NCI-H1417 treated with DMSO at 0.1 percent for 48 hours (cell line): ENCODE measurements at places on chromosomes 2 and 18.

- DNase-seq, result no peak
Observed at GRCh38 chr2:170341684-170342623, 164.0 kb downstream of the MYO3B start.

GRCh38 chr18:27017901-27018500 lies 152.5 kb upstream of the AQP4 start:
- no peak for DNase-seq

DNA sequence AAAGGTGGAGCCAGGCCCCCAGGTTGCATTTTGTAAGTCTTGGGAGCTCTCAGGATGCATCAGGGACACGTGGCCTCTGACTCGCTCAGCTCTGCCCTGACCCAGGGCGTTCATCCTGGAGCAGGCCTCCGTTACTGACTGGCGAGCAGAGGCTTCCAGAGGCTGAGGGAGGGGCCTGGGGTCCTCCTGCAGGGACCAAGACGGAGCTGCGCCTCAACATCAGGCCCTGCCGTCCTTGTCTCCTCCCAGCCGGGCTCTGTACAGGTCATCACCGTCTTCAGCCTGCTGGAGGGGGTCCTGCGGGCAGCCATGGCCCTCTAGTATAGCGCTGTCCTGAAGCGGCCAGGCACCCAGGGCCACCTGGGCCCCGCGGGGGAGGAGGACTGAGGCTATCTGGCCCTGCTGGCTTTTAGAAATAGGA lies 10.2 kb upstream of the ALPP start:
- DNase-seq, result no peak

DNA sequence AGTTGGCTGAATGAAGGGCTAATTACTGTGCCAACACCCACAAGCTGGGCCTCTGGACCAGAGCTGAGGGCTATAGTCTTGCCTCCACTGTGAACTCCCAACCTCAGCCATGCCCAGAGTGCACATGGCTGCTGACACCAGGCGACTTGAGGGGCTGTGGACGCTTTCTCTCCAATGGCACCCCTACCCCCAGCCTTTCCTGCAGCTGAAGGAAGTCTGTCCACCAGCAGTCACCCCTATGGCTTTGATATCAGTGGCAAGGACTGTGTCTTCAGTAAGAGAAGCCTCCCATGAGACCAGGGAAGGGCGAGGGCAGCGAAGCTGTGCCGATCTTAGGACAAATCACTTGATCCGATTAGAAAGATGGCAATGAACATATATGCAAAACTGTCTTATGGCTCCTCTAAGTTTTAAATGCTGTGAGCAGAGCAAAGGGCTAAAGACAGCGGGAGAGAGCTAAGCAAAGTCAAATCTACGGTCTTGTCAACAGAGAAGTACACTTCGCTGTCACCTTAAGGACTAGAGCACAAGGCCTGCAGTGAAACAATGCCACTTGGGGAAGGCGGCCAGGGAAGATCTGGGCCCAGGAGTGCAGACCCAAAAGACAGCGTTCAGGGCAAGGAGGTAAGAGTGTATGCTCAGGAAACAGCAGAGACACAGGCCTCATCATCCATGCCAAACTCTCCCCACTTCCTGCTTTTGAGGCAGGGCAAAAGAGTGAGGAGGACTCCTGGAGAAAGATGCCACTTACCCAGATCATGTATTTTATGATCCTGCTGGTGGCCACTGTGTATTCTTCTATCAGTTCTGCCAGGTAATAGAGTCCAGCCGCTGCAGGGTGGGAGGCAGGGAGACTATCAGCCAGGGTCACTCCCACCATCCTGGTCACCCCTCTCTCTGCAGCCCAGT lies 1.5 kb downstream of the TEX261 start:
- DNase-seq, result no peak

DNA sequence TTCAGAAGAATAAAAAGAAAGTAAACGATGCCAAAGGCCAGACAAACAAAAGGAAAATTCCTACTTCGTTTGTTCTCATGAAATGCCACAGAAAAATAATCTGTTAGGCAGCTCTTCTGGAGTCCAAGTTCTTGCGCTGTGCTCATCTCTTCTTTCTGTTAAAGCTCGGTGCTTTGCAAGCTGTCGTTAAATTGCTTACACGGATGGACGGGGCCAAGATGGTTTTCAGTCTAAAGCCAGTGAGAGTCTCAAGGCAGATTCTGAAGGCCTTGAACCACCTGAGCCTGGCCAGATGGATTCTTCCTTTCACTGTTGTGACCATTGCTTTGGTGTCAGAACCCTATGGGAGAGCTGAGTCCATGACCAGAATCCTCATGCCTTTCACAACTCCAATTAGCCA lies 97.6 kb upstream of the RMDN2 start:
- no peak for DNase-seq

DNA sequence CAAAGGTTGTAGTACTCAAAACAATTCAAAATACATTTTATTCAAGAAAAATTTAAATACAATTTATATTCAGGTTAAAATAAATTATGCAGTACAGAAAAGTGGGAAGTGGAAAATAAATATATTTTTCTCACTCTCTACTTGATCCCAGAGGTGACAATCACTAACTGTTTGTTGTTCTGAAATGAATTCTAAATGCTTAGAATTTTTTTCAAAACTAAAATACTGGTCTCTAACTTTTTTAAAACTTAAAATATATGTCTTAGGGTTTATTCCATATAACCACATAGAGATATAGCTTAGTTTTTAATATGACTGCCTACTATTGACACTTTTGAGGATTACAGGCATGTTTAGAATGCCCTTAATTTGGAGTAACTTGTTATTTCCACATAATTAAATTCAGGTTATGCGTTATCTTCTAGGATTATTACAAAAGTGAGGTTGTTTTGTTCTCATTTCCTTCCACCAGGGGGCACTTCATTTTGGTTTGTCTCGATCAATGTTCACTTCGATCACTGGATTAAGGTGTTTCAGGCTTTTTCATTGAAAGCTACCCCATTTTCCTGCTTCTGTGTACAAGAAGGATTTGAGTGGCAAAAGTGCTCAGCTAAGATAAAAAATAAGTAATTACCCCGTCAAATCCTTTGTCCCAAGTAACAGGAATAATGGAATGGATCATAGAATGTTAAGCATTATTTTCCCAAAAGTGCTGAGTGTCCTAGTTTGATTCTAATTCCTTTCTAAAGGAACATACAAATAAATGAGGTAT lies 27.1 kb upstream of the TFPI start:
- DNase-seq, result no peak

DNA sequence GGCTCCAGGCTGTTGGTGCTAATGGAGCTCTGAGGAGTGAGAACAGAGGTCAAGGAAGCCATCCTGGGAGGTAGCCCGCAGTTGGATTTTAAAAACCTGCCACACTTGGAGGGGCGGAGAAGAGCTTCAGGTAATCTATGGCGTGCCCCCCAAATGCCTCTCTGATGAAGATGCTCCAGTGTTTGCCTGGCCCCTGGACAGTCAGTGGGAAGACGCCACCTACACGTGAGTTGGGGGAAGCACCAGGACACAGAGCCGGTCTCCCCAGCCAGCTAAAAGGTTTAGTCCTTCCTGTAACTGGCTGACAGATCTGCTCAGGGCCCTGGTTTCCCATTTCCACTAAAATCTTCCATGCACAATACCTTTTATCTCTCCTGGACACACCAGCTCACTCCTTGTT lies 225.0 kb downstream of the TTC32 start:
- no peak for DNase-seq

GRCh38 chr2:190320696-190321095 lies 1.1 kb upstream of the HIBCH start:
- DNase-seq, result no peak

- DNase-seq, result no peak
Observed at GRCh38 chr2:200161458-200161857, 145.0 kb upstream of the SPATS2L start.

DNA sequence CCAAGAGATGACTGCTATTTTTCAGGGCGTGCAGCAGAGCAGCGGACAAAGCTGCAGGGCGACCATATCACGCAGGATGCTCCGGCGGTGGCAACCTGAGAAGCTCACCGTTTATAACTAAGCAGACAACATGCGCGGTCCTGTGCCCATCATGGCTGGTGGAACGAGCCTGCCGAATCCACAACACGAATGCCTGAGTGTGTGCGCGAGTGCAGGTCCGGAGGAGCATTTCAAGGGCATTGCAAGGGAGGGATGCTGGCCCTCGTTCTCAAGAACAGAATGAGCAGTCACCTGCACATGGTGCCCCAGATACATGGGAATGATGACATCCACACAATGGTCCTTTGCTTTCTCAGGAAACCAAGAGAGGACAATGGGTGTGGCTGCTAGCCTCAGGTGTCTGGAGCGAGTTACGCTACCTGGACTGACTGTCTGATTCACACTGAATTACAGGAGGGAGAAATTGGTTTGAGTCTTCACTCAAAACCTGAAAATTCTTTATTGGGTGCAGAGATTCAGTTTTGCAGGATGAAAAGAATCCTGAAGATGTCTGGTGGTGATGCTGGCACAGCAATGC lies 39.8 kb downstream of the TBC1D8 start:
- no peak for DNase-seq
